CD4-positive, alpha-beta T cell (primary cell): ENCODE measurements at places on chromosomes 4 and X.

DNA sequence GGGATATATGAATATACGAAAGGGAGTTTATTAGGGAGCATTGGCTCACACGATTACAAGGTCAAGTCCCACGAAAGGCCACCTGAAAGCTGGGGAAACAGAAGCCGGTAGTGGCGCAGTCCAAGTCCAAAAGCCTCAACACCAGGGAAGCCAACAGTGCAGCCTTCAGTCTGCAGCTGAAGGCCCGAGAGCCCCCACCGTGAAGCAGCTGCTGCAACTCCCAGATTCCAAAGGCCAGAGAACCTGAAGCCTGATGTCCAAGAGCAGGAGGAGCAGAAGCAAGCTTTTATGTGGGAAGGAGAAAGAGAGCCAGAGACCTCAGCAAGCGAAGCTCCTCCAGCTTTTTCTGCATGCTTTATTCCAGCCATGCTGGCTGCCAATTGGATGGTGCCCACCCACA, 275.8 kb downstream of the PTTG2 start:
- H3K27ac ChIP-seq, result no peak overlapping the region
- no peak overlapping the region for H3K4me3 ChIP-seq
- no peak for DNase-seq
- H3K36me3 ChIP-seq, result no peaks in the 10 kb centered on the region
- H3K4me1 ChIP-seq, result no peaks in the 10 kb centered on the region

- no peak for DNase-seq
- no peaks in the 10 kb centered on the region for H3K36me3 ChIP-seq
- H3K27ac ChIP-seq, result no peak overlapping the region
- peaks cover 58% of the 10 kb centered on the region for H3K4me1 ChIP-seq
These were observed 2.7 kb upstream of the AVPR2 start for GRCh38 chrX:153901753-153902140.

- H3K4me3 ChIP-seq, result no peak overlapping the region
- H3K27me3 ChIP-seq, result no peaks in the 10 kb centered on the region
- H3K27ac ChIP-seq, result no peak overlapping the region
- no peaks in the 10 kb centered on the region for H3K36me3 ChIP-seq
- no peak for DNase-seq
- no peaks in the 10 kb centered on the region for H3K4me1 ChIP-seq
These were observed 73.3 kb downstream of the TASL start for GRCh38 chrX:30504309-30504708.

GRCh38 chrX:103250977-103251376, 4.0 kb downstream of the TCEAL8 start:
- DNase-seq, result no peak
- H3K4me3 ChIP-seq, result no peak overlapping the region
- no peak overlapping the region for H3K27ac ChIP-seq
- peaks cover 3% of the 10 kb centered on the region for H3K36me3 ChIP-seq
- peaks cover 12% of the 10 kb centered on the region for H3K4me1 ChIP-seq
- H3K27me3 ChIP-seq, result no peaks in the 10 kb centered on the region

- H3K4me3 ChIP-seq, result peak overlapping the region; percentile 68
- peak overlapping the region; percentile 81 for H3K27ac ChIP-seq
- peaks cover 43% of the 10 kb centered on the region for H3K4me1 ChIP-seq
- H3K36me3 ChIP-seq, result no peaks in the 10 kb centered on the region
These were observed 754 bp upstream of the KLF3 start for GRCh38 chr4:38663090-38663800.

- H3K27ac ChIP-seq, result no peak overlapping the region
- H3K27me3 ChIP-seq, result no peaks in the 10 kb centered on the region
- no peaks in the 10 kb centered on the region for H3K36me3 ChIP-seq
- no peak for DNase-seq
These were observed 253.8 kb upstream of the KCNIP4 start for GRCh38 chr4:22202246-22202974.

DNA sequence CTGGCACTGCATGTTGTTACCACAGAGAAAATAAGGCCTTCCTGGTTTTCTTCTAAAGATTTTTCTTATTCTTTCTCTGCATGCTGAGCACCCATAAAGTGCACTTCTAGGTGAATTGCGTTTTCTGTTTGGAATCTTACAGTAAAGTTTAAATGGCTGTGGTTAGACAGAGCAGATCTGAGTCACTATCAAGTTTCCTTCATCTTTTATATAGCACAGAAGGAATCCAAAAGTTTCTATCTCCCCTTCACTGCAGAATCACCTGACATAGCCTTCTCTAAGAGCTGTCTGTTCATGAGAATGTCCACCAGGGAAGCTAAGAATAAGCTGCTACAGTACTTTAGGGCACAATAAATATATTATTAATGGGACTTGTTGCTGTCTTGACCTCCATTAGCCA, 455.5 kb upstream of the FAM241A start:
- no peak overlapping the region for H3K27ac ChIP-seq
- H3K36me3 ChIP-seq, result no peaks in the 10 kb centered on the region

DNA sequence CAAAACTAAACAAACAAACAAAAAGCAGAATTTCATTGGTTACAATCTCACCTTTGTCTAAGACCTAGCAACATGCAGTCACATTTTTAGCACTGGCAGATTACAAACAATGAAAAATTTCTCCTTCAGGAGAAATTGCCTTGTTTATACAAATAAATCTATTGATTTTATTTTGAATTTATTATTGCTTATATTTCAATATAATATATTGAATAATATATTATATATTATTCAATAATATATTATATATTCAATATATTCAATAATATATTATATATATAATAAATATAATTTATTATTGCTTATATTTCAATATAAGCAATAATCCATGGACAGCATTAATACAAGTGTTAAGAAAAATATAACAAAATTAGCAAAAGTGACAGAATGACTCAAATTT, 131.7 kb downstream of the ADGRA3 start:
- H3K36me3 ChIP-seq, result no peaks in the 10 kb centered on the region
- no peaks in the 10 kb centered on the region for H3K27me3 ChIP-seq
- H3K4me1 ChIP-seq, result no peaks in the 10 kb centered on the region
- no peak overlapping the region for H3K27ac ChIP-seq

- H3K27ac ChIP-seq, result no peak overlapping the region
These were observed 183.6 kb upstream of the TRPC5 start for GRCh38 chrX:112266136-112266535.

DNA sequence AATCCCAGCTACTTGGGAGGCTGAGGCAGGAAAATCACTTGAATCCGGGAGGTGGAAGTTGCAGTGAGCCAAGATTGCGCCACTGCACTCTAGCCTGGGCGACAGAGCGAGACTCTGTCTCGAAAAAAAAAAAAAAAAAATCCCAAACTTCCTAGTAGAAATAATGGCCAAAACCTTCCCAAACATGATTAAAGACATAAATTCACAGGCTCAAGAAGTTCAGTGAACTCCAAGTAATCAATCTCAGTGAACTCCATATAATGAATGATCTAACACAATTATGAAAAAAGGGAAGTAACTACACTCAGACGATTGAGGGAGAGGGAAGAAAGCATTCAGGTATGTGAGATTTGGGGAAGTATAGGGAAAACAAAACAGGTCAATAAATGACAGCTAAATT, 6.5 kb downstream of the FUNDC1 start:
- peaks cover 2% of the 10 kb centered on the region for H3K36me3 ChIP-seq
- no peak overlapping the region for H3K27ac ChIP-seq
- no peaks in the 10 kb centered on the region for H3K27me3 ChIP-seq
- H3K4me3 ChIP-seq, result no peak overlapping the region

DNA sequence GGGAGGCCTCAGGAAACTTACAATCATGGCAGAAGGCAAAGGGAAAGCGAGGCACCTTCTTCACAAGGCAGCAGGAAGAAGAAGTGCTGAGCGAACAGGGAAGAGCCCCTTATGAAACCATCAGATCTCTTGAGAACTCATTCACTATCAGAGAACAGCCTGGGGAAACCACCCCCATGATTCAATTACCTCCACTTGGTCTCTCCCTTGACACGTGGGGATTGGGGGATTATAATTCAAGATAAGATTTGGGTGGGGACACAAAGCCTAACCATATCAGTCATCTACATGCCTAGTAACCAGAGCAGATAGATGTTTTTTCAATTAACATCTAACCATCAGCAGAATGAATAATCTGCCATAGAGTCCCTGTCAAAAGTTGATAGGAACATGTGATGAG, 30.4 kb downstream of the FAM13A start:
- no peaks in the 10 kb centered on the region for H3K36me3 ChIP-seq
- no peak overlapping the region for H3K4me3 ChIP-seq
- no peak overlapping the region for H3K27ac ChIP-seq
- no peaks in the 10 kb centered on the region for H3K27me3 ChIP-seq
- DNase-seq, result no peak
- peaks cover 6% of the 10 kb centered on the region for H3K4me1 ChIP-seq

GRCh38 chrX:108070891-108071290, 20.5 kb downstream of the PSMD10 start:
- H3K36me3 ChIP-seq, result peaks cover 29% of the 10 kb centered on the region
- DNase-seq, result no peak
- H3K27me3 ChIP-seq, result no peaks in the 10 kb centered on the region
- H3K4me3 ChIP-seq, result no peak overlapping the region
- H3K4me1 ChIP-seq, result no peaks in the 10 kb centered on the region

DNA sequence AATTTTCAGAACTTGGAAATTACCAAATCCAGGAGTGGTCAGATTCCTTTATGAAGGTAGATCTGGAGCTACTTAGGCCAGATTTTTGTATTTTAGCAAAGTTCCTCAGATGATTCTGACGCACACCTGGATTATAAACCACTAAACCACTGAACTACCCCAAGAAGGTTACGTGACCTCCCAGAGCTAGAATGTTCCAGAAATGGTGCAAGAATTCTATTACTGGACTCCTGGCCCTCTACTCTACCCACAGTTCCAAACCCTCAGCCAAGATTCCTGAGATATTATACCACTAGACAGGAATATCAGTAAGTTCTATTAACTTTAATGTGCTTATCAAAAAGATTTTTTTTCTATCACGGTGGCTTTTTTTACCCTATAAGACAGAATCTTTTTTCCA, 67.1 kb downstream of the ABCG2 start:
- H3K4me3 ChIP-seq, result no peak overlapping the region
- H3K36me3 ChIP-seq, result no peaks in the 10 kb centered on the region
- DNase-seq, result no peak
- no peaks in the 10 kb centered on the region for H3K4me1 ChIP-seq

- DNase-seq, result no peak
- no peaks in the 10 kb centered on the region for H3K4me1 ChIP-seq
- no peaks in the 10 kb centered on the region for H3K27me3 ChIP-seq
These were observed 182.9 kb downstream of the COX18 start for GRCh38 chr4:72886602-72887001.

- DNase-seq, result no peak
- H3K27ac ChIP-seq, result no peak overlapping the region
- no peaks in the 10 kb centered on the region for H3K4me1 ChIP-seq
- no peaks in the 10 kb centered on the region for H3K27me3 ChIP-seq
- no peaks in the 10 kb centered on the region for H3K36me3 ChIP-seq
- H3K4me3 ChIP-seq, result no peak overlapping the region
These were observed 53.4 kb upstream of the STX18 start for GRCh38 chr4:4595252-4595651.

DNA sequence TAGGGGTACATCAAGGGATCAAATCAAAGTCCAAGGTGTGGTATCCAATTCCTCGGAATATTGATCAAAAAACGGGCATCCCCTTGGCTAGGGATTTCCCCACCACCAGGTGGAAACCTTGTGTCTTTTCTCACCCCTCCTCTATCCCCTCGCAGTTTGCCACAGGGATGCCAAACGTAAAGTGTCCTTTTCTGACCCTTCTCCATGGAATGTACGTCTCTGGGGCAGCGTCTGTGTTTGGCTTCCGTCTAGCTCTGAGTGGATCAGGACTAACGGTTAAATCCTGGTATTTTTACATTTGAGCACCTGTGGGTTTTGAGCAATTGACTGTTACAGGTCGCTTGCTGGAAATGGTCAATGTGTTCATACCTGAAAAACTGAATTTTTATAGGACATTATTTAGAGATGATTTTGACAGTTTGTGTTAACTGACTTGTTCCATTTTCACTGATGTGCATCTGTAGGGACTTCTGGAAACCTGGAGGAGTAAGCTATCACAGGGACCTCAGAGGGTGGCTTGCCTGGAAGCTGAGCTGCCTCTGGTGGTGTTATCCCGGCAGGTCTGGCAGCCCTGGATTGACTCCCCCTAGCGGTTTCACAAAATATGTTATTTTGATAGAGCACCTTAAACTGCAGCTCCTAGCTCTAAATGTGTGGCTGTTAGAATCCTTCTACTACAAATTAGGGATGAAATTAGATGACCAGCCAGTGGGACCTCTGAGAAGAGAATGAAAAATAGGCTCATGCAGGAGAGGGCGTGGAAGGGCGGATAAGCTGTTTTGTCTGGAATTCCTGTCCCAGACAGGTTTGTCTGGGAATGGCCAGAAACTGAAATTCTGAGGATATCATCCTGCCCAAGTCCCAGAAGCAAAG, 8.8 kb upstream of the MGST2 start:
- no peak overlapping the region for H3K27ac ChIP-seq
- peak; percentile 55 for DNase-seq
- peaks cover 5% of the 10 kb centered on the region for H3K27me3 ChIP-seq
- H3K4me3 ChIP-seq, result no peak overlapping the region

- H3K4me1 ChIP-seq, result no peaks in the 10 kb centered on the region
- peaks cover 13% of the 10 kb centered on the region for H3K36me3 ChIP-seq
- no peak for DNase-seq
- no peak overlapping the region for H3K27ac ChIP-seq
- H3K27me3 ChIP-seq, result no peaks in the 10 kb centered on the region
These were observed 41.2 kb downstream of the LONRF3 start for GRCh38 chrX:119015407-119016237.

GRCh38 chr4:152009983-152010709, 249.3 kb upstream of the GATB start:
- H3K27ac ChIP-seq, result peak overlapping the region; percentile 18
- H3K4me3 ChIP-seq, result no peak overlapping the region
- H3K36me3 ChIP-seq, result no peaks in the 10 kb centered on the region
- H3K4me1 ChIP-seq, result peaks cover 46% of the 10 kb centered on the region
- H3K27me3 ChIP-seq, result no peaks in the 10 kb centered on the region

DNA sequence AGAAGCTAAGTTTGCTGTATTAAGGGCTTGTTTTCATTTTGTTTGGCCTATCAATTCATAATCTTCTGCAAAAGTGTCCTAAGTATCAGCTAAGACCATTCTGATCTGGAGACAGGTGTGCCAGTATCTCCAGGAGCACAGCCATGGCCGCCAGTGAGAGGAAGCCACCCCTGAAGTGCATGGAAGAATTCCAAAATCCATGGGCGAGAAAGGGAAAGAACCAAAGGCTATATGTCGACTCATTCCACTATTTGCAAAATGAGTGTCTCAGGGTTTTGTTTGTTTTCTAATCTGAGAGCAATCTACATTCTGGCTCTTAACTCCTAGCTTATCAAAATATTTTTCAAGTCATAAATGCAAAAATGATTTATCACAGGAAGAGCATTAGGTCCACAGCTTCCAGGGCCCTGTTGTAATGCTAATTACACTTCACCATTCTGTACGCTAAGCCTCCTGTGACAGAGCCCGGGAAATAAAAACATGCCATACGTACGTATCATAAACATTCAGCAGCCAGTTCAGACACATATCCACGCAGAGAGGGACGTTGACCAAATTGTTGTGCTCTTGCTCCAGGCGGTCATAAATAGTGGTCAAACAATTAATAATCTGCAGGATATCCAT, 137.3 kb upstream of the FTHL17 start:
- H3K27ac ChIP-seq, result no peak overlapping the region
- no peaks in the 10 kb centered on the region for H3K4me1 ChIP-seq
- H3K27me3 ChIP-seq, result no peaks in the 10 kb centered on the region
- no peak overlapping the region for H3K4me3 ChIP-seq

GRCh38 chr4:31959972-31960371, 1239.8 kb downstream of the PCDH7 start:
- H3K27me3 ChIP-seq, result no peaks in the 10 kb centered on the region
- no peaks in the 10 kb centered on the region for H3K4me1 ChIP-seq
- DNase-seq, result no peak
- no peak overlapping the region for H3K4me3 ChIP-seq
